Dorsolateral prefrontal cortex (tissue), 122 donors: ENCODE measurements at places on chromosomes 6 and 20.

DNA sequence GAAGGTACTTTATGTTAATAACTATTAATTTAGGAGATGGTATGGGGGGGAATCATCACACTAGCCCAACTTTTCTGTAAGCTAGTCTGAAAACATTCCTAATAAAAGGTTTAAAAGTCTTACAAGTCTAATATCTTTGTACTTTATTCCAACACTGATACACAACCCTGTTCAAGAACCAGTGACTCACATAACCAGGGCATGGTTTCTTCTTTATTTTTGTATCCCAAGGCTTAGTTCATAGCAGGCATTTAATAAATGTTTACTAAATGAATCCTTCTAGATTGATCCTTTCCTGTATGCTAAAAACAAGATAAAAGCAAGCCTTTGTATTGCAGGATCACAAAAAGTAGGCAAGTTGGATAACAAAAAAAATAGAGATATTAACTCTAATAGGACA, 9.7 kb downstream of the PNISR start:
- DNase-seq = no peak

GRCh38 chr6:151294561-151295101, 54.9 kb downstream of the AKAP12 start:
- DNase-seq = no peak

- no peak for DNase-seq
Measured at GRCh38 chr6:2862712-2863181, 21.1 kb upstream of the SERPINB1 start.

- DNase-seq = peak; percentile 92
Measured at GRCh38 chr6:152983637-152984512, 1.0 kb upstream of the FBXO5 start.

- DNase-seq = no peak
Measured at GRCh38 chr20:1440024-1440423, 26.6 kb downstream of the NSFL1C start.

DNA sequence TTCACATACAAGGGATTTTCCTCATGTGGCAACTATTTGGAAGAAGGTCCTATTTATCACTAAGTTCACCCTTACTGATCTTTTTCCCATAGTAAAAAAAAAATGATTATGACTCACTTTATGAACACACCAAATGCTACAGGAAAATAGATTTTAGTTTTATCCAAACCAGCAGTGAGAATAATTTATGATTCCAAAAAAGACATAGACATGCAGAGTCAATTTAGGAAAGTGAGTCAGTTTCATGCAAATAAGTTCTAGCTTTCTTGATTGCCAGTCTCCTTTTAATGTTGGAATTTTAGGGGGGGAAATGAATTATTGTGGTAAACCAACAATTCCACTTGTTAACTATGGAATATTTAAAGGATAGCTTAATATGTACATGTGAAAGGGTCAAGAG, 64.0 kb upstream of the RNF146 start:
- DNase-seq = no peak
